Effector memory CD4-positive, alpha-beta T cell (primary cell): ENCODE measurements at places on chromosomes 3 and 15.

GRCh38 chr3:193119926-193120325 lies 121.1 kb upstream of the PLAAT1 start:
- DNase-seq = no peak

DNA sequence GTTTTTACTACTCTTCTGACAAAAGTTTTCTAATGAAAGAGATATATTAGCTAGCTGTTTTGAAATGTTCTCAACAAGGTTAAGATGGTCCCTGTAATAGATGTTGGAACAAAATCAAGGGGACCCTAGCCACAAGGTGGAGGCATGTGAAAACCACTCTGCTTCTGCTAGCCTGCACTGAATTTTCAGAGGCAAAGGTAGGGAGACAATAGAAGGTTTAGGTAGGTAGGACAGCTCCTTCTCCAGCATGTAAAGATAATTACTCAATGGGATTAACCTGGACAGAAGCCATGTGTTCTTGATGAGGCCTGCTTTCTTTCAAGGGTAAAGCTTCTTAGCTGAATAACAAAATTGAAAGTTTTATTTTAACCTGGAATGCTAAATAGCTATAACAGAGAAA lies 333.5 kb downstream of the LSAMP start:
- DNase-seq = no peak

DNA sequence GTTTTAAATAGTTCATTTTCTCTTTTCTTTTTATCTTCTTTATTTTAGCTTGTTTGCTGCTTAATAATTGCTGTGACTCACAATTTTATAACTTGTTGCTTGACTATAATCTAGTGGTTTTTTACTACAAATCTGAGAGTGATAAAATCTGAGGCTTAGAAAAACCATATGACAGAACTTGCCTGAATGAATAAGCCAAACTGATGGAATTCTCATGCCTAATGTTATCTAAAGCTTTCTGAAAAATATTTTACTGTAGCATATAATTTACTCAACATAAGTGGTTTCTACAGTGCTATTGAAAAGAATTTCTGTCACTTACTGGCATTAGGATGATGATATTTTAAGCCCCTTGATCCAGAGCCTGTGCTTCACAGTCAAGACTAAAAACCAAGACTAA lies 175.1 kb downstream of the VGLL3 start:
- no peak for DNase-seq

- DNase-seq = no peak
These were observed 65.5 kb downstream of the CCR4 start for GRCh38 chr3:33016846-33017405.

- DNase-seq = no peak
These were observed 4.1 kb downstream of the LOXL1 start for GRCh38 chr15:73930371-73930770.
